ENCODE measurements at places on chromosomes 6 and 20.
A peak's percentile ranks its signal among the peaks of the same experiment; 100 is the strongest.

DNA sequence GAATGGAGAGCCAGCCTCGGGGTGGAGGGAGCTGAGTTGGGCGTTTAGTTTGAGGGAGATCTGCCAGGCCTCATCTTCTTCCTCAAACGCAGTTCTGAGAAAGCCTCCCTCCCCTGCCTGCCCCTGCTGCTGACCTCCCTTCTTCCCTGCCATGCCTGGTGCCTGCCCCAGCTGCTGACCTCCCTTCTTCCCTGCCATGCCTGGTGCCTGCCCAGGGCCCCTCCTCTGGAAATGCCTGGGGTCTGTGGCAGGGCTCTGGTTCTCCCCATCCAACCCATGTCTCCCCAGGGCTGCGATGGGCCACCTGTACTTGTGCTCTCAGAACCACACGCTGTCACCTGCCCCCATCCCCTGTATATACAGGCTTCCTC is 114.6 kb downstream of the VEGFA start:
- no peak for DNase-seq

GRCh38 chr20:50304501-50304856 is 113.8 kb downstream of the CEBPB start:
- peak; percentile 24 for DNase-seq

GRCh38 chr6:130796313-130796905 is 30.8 kb upstream of the SMLR1 start:
- no peak for DNase-seq

- no peak for DNase-seq
These were observed 252.0 kb downstream of the KIF16B start for GRCh38 chr20:16321291-16321690.

DNA sequence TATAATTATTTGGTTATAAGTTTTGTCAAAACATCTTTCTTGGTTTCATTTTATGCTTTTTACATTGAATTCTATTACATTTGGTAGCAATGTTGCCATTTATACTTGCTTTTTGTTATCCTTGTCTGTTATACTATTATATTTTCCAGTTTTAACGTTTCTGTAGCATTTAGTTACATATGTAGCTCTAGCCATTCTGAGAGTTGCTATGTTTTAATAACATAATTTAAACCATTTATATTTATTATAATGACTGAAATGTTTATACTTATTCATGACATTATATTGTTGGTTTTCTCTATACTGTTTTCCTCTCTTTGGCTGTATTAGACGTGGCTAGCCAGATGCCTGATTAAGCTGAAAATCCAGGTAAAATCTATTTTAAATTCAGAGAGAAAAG is 252.0 kb upstream of the FLRT3 start:
- DNase-seq: no peak

- no peak for DNase-seq
These were observed 4.8 kb downstream of the ZCCHC3 start for GRCh38 chr20:301886-302848.

DNA sequence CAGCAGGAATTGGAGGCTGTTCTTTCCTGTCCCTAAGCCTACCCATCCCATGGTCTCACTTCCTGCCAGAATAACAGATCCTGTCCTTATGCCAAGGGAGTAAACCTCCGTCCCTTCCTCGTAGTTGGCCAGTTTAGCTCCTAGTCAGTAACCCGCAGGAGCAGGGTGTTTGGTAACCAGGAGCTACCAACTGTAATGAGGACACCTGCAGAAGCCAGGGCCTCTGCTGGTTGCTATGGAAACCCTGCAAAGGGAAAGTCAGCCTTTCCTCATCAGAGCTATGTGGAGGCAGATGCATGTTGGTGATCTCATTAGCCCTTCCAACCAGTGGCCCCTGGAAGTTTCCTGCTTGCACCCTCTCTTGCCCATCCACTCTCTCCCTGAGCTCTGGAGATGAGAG is 368.2 kb upstream of the SULF2 start:
- DNase-seq: no peak

DNA sequence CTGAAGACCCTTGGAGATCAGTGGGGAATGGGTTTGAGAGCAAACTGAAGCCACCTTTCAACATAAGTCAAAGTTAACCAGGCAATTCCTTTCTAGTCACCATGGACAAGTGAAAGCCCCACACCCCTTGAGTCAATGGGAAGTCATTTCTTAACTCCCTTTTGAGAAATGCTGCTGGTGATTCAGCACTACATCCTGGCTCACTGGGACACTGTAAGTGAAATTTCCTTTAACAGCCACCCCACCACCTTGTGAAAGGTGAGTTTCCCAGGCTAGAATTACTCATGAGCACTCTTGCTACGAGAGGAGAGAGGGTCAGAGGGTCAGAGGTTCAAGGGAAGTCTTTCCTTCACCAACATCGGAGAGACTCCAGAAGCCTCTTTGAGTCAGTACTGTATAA is 93.3 kb upstream of the MARCKS start:
- no peak for DNase-seq

DNA sequence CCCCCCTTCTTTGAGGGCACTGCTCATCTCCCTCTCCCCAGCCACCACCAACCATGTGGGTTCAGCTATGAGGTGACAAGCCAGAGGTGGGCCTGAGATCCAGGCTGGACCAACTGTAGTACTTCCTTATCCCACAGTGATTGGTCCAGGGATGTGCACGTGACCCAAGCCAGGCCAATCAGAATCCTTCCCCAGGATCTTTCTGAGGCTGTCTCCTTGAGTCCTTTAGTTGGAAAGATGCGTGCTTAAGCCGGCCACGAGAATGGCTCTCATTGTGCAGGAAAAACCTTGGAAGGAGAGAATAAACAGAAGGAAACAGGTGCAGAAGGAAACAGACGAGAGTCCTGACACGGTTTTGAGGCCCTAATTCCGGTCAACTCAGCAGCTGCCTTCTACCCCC is 39.2 kb downstream of the ZC3H12D start:
- no peak for DNase-seq

DNA sequence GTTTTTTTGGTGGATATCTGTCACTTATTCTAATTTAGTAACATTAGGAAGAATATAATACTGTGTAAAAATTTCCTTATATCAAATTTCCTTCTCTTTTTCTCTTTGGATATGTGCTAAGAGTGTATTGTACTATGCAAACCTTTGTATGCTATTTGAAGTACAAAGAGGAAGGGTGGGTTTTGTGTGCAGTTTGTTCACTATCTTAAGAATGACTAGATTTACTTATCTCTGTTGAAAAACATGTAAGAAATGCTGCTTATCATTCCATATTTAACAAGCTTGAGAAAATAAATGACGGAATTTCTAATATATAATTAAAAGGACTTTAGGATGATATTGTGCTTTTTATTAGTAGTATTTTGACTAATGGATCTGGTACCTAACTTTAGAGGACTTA is 13.1 kb downstream of the CD2AP start:
- no peak for DNase-seq

GRCh38 chr6:71997341-71997740 is 111.0 kb downstream of the RIMS1 start:
- DNase-seq: no peak

- no peak for DNase-seq
These were observed 41.6 kb downstream of the NFATC2 start for GRCh38 chr20:51500936-51501335.

DNA sequence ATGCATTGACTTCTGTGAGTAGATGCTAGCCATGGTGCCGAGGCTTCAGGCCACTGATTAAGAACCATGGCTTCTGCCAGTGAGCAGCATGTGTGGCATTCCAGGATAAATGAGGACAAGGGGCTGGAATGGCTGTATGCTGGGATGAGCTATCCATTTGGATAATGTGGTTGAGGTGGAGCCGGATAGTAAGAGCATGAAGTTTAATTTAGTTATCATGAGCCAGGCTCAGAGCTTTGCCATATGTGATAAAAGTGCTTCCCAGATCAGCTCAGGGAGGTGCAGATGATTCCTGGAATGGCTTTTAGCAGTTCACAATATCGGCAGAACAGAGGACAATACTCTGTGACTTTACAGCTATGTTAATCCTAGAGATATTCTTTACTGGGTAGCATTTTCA is 34.6 kb upstream of the RNF8 start:
- DNase-seq: no peak

GRCh38 chr20:60963146-60963545 is 288.9 kb upstream of the CDH4 start:
- no peak for DNase-seq

GRCh38 chr6:148524976-148525375 is 182.3 kb downstream of the SASH1 start:
- DNase-seq: no peak

- no peak for DNase-seq
These were observed 19.6 kb downstream of the DYNLT1 start for GRCh38 chr6:158624684-158625682.

DNA sequence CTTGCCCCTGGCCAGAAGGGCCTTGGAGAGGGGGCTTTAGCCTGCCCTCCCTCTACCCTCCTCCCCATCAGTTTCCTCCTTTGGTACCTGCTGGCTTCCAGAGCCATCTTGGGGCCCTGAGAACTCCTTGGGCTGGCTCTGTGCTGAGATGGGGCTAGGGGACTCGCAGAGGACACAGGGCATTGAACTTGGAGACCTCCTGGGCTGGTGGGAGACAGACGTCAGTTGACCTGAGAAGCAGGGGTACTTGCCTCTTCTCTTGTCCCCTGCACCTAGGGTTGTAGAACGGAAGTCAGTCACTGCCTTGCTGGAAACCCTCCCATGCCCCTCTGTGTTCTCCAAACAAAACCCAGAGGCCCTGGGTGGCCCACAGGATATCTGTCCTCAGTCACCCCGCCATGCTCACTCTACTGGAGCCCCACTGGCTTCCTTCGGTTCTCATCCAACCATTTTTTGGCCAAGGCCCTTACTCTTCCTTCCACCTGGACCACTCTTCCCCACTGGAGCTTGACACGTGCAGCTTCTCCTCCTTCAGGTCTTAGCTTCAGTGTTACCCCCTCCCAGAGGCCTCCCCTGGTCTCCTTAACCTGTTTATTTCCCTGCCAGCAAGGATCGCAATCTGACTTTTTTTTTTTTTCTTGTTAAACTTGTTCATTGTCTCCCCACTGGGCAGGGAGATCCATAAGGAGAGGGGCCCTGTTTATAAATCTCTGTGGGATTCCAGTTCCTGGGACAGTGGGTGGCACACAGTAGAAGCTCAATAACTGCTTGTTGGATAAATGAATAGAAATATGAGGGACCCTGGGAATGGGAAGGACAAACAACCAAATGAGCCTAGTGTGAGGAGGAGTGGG is 971 bp downstream of the RBCK1 start:
- no peak for DNase-seq

GRCh38 chr20:5535125-5535756 is 215.0 kb upstream of the SHLD1 start:
- DNase-seq: peak; percentile 1

DNA sequence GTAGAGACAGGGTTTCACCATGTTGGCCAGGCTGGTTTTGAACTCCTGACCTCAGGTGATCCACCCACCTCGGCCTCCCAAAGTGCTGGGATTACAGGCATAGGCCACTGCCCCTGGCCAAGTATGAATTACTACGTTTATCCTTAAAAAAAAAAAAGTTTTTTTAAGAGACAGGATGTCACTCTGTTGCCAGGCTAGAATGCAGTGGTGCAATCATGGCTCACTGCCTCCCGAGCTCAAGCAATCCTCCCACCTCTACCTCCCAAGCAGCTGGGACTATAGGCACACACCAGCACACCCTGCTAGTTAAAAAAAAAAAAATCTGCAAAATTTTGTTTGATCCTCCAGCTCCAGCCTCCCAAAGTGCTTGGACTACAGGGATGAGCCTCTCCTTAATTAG is 23.1 kb downstream of the IYD start:
- DNase-seq: no peak

GRCh38 chr6:55082021-55082420 is 92.3 kb upstream of the HCRTR2 start:
- no peak for DNase-seq

- DNase-seq: no peak
These were observed 67.5 kb upstream of the FBXO30 start for GRCh38 chr6:145882121-145882531.

DNA sequence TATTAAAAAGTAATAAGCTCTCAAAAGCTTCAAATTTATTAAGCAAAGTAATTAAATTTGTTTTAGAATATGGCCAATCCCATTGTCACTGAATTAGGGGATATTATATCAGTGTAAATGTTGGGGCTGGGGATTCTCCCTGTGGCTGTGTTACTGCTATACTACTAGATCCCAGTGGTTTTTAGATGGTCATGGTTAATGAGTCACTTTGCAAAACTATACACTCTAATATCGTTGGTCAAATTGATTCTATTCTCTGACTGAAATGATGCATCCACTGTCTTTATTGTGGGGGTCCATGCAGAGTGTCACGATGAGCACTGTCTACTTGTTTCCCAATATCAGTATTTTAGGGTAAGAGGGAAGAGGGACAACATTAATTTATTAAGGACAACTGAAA is 336.9 kb upstream of the PREP start:
- DNase-seq: no peak

DNA sequence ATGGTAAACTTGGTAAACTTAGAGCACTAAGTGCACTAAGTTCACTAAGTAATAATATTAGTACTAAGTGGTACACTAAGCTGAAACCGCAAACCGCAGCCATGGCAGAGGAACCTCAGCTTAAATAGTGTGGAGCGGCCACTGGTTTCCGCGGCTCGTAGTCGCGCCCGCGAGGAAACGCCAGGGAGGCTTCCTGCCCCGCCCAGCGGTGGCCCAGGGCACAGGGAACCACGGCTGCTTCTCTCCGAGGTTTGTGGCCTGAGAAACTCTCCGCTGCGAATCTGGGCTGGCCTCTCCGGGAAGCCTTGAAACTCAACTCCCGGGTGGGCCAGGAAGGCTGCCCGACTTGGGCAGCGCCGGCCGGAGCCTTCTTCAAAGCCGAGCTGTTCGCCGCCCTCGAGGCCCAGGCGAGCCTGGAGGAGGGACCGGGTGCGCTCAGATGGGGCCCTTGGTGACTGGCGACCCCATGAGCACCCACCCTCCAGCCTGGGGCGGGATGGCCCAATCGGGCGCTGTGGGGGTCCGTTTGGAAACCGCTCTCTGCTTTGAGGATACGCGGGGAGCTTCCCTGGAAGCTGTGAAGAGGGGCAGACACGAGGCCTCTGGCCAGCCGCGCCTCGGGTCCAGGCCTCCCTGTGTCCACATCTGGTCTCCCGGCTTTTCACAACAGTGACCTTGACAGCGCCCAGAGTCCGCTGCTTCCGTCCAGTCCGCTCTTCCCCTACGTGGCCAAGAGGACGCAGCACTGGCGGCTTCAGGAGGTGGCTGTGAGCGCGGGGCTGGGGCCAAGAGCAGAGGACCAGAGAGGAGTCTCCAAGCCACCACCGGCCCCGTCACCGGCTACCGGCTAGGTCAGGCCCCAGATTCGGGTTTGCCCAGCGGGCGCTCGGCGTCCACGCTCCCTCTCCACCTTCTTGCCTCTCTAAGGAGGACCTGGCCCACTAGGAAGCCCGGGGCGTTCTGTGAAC is 25.4 kb upstream of the HLA-E start:
- no peak for DNase-seq

GRCh38 chr20:44536175-44536574 is 14.3 kb upstream of the SERINC3 start:
- DNase-seq: no peak

DNA sequence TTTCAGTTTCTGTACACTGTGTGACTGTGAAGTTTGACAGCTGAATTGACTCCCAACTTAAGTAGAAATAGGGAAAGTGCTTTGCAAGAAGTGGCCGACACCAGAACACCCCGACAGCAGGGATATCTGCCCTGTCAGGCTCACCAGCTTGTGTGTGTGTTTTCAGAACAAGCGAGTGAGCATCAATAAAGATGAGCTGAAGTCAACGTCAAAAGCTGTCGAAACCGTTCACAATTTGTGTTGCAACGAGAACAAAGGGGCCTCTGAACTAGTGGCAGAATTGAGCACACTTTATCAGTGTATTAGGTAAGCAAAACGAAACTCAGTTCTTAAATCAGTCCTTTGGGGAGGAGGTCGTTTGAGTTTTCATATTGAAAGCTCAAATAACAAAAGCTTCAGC is 10.7 kb downstream of the NELFCD start:
- DNase-seq: no peak
